ENCODE measurements at places on chromosomes 7 and 10.

DNA sequence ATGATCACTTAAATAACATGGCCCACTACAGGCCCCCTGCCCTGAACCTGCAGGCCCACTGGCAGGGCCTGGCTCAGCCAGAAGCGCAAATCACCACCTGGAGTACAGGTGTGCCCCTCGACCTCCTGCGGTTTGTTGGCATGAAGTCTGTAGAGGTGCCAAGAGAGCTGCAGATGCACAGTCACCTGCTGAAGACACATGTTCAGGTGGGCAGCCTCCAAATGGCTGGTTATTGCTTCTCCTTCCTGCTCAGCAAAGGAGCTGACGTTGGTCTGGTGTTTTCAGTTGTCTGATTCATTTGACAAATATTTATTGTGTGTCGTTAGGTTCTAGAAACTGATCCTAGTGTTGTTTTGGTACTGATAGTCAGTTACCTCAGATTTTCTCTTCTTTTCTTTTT lies 29.0 kb downstream of the DHTKD1 start:
- no peak for DNase-seq

DNA sequence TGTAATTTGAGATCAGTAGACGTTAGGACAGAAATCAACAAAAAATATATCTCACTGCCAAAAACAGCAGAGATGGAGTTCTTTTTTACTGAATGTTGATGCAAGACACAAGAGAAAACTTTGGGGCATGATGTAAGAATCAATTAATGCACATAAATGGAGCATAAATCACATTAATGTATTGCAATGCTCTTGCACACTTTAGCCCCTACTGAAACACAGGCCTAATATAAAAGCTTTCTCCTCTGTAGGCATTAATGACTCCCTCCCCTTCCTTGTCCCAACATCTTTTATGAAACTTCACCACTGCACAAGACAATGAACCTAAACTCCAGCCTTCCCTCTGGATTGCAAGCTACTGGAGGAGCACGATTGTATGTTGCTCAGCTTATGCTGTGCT lies 58.8 kb downstream of the CACNA2D1 start:
- DNase-seq: no peak

DNA sequence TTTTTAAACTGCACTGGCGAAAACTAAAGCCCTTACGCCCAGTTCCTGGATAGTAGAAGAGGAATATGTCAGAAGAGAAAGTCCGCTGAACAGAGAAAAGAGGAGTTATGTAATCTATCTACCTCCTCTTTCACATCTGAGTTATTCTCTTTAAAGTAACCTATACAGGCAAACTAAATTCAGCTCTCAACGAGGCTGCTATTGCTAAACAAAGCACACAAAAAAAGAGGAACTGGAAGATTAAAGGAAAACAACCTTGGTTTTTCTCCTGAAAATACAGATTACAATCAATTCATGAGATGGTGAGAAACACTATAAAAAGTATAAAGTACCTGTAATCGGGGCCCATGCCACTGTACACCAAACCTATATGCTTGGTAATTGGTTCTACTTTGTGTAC lies 5.8 kb downstream of the PSMA2 start:
- DNase-seq: no peak

GRCh38 chr7:55021053-55021452 lies 2.2 kb downstream of the EGFR start:
- no peak for DNase-seq

GRCh38 chr10:124996854-124997215 lies 54.9 kb downstream of the ZRANB1 start:
- DNase-seq: no peak

GRCh38 chr7:116225860-116226259 lies 15.5 kb downstream of the TES start:
- DNase-seq: no peak

- DNase-seq: peak; percentile 61
Measured at GRCh38 chr7:127396184-127396583, 3.7 kb upstream of the ZNF800 start.

- no peak for DNase-seq
Measured at GRCh38 chr7:126843883-126844282, 408.9 kb downstream of the GRM8 start.

DNA sequence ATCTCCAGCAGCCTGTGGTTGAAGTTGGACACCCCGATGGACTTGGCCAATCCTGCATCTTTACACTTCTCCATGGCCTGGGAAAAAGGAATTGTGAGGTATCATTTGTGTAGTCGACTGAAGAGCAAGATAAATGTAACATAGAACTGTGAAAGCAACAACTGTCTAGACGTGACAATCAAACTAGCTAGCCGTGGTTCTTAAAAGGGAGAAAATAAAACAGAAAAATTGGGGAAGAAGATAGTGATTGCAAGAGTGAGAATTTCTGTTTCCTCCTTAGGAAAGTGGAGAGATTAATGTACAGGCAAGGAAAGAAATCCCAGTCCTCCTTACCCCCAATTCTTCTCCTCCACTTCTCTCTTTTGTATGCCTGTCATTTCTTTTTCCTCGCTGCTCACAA lies 5.0 kb downstream of the AKR1C2 start:
- DNase-seq: no peak

GRCh38 chr7:43137811-43138210 lies 25.4 kb downstream of the HECW1 start:
- DNase-seq: no peak

DNA sequence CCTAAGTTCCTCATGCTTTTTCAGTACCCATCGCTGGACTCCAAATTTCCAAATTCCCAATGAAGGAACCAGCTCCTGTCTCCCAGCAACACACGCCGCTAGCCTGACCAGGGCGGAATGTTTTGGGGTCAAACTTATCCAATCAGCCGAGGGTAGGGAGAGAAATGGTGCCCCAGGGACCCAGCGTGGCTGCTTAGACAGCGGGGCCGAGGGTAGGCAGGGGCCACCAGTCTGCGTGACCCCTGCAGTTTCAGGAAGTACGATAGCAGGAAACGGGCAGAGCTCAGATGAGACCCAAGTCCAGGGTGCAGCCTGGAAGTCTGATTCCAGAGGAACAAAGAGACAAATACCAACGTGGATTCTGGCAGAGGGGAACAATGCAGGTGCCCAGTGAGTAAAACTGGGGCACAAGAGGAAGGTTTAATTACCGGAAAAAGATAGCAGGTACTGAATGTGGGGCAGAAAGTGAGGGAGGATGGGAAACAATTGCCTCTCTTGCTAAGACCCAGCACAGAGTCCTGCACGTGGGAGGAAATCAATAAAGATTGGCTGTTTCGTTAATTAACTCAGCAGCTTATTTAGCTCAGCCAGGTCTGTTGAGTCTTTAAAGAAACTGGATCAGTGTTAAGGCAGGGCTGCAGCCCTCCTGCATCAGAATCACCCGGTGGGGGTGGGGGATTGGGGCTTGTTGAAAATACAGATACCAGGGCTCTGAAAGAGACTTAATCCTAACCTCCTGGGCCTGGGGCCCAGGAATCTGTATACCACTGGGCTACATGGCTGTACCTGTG lies 50.4 kb upstream of the NFE2L3 start:
- no peak for DNase-seq

DNA sequence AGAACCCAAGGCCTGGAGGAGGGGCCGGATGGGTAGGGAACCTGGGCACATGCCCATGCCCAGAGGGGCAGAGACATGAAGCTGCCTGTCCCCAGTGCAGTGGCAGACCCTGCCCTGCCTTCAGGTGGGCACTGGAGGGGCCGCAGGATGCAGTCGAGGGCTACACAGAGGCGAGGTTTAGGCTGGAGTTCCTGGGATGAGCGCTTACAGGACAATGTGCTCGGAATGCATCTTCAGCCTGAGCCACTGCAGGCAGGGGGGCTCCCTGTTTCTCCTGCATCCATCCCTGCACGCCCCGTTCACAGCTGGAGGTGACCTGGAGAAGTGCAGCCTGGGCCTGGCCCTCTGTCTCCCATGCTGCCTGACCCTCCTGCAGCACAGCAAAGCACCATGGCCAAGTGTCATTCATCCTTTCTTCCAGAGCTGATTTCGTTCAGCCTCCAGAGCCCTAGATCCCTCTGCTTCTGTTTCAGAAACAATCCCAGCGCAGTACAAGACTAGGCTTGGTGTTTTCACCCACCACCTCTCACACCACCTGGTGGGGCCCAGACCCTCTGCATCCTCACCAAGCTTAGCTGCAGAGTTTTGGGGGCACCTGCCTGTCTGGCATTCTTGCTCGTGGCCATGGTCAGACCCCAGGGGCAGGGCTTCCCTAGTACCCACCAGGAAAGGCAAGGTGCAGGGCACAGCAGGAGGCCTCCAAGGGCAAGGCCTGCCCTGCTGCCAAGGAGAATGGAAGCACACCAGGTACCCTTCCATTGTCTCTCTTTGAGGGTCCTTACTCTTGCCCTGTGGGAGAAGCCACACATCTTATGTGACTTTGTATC lies 311.9 kb downstream of the TCERG1L start:
- DNase-seq: no peak

GRCh38 chr10:35916791-35917190 lies 274.7 kb upstream of the FZD8 start:
- no peak for DNase-seq

DNA sequence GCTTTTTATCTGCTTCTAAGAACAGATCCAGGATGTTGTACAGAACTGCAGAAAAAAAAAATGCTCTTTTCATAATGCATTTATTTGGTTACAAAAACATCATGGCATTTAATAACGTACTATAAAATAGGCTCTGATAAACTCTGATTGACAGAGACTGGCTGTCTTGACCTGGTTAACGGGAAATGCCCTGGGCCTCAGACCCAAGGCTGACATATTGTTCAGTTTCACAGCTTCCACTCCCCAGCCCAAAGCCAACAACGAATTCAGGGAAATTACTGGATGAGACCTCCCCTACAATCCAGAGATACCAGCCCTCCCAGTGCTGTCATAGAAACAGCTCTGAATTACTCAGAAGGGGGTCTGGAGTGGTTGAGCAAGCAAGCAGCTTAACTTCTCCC lies 260.1 kb downstream of the CREB5 start:
- DNase-seq: no peak

GRCh38 chr7:91913612-91914011 lies 27.1 kb upstream of the AKAP9 start:
- DNase-seq: no peak

DNA sequence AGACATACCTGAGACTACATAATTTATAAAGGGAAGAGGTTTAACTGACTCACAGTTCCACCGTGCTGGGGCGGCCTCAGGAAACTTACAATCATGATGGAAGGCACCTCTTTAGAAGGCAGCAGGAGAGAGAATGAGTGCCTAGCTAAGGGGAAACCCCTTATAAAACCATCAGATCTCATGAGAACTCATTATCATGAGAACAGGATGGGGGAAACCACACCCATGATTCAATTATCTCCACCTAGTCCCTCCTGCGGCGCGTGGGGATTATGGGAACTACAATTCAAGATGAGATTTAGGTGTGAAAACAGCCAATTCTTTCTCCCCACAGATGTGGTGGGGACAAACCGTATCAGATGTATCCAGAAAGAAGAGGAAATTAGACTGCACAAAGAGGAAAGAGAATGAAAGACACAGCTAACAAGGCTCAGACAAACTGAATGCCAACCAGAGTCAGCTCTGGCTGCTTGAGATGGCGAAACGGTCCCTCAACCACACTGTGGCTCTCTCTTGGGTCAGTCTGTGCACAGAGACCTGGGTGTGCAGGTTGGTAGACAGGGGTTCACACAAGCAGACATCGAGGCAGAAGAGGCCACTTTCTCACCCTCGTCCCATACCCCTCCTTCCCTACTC lies 375.6 kb downstream of the SFMBT2 start:
- no peak for DNase-seq

- no peak for DNase-seq
Measured at GRCh38 chr7:153043440-153043839, 283.9 kb downstream of the ACTR3B start.

DNA sequence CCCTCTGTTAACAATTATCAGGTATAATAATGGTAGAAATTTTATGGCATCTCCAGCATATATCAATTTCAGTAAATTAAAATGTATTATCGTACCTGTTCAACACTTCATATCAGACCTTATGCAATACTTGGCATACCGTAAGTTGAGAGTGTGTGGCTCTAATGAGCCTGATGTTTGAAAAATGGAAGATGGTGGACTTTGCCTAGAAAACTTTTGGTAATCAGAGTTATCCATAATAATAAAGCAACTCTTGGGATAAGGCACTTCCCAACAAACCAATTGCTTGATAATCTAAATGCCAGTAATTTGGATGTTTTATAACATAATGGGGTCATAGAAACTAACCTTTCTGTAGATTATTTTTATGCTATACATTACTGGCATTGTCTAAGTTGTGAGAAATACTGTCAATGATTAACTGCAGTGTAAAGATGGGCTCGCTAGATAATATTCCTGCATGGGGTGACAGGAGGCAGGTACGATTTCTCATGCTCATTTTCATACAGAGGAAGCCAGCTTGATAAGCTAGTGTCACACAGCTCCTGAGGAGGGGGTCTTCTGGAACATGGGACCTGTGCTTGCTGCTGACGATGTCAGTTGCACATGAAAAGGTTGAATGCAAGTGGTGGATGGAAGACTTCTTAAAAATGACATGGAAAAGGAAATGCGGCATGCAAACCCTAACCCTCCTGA lies 27.8 kb upstream of the DMBT1 start:
- DNase-seq: no peak

- no peak for DNase-seq
Measured at GRCh38 chr7:130127821-130128317, 57.5 kb downstream of the KLHDC10 start.
